Activated CD8-positive, alpha-beta T cell treated with anti-CD3 and anti-CD28 coated beads for 36 hours (primary cell): ENCODE measurements at places on chromosomes 7 and 10.

DNA sequence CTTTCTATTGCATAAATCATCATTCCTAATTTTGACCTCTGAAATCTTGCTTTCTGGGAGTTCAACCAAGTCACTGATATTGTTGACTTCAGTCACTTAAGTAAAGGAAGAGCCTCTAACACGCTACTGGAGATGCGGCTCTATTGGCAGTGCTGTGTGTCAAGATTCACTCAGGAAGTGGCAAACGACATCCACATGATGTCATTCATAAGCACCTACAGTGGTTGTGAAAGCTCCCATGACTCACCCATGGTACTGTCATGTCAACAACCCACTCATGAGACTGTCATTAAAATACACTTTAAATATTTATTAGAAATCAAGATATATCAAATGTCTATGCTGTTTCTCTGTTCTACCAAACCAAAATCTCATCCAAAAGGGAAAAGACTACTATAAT, 52.5 kb upstream of the LHFPL3 start:
- peak; percentile 4 for DNase-seq

GRCh38 chr7:35593899-35594298, 101.0 kb downstream of the HERPUD2 start:
- DNase-seq: peak; percentile 46

DNA sequence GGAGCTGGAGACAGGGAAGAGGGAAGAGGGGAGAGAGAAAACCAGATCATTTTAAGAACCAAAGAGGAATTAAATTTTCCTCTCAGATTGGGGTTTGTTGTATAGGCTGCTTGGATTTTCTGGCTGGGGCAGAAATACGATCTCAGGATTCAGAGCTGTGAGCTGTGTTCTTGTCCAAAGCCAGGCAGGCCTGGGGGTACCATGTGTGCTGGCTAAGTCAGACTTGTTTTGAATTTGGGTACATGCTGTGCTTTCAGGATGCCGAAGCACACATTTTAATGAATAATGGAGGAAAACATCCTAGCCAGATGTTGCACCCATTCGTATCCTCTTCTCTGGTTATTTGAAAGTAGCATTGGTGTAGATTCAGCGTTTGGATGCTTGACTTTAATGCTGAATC, 170.3 kb upstream of the PODXL start:
- no peak for DNase-seq

DNA sequence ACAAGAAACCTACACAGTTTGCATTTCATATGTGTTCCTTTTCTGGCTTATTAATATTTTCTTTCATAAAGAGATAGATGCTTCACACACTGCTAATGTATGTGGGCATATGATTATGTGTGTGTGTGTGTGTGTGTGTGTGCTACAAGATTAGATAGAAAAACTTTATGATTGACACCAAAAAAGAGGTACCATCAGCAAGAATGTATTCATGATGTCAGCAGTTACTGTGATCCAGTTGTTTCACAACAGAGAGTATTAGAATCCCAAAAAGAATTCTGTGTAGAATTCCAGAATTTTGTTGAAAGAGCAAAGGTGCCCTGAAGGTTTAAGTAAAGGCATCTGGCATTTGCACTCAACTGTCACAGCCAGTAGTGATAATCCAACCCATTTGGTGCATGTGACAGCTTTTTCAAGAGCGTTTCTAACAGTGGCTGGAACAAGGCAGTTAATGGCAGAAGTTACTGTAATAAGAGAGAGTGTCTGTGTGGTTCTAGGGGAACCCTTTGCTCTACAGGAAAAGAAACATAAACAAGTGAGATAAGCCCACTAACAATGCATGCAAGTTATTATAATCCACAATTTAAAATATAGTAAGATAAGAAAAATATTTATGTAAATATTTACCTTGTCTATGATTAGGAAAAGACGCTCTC, 16.6 kb downstream of the RELN start:
- DNase-seq: no peak

- no peak for DNase-seq
These were observed 43.3 kb downstream of the DGKB start for GRCh38 chr7:14859267-14859666.

- DNase-seq: no peak
These were observed 562.9 kb upstream of the NRP1 start for GRCh38 chr10:33897291-33897752.

DNA sequence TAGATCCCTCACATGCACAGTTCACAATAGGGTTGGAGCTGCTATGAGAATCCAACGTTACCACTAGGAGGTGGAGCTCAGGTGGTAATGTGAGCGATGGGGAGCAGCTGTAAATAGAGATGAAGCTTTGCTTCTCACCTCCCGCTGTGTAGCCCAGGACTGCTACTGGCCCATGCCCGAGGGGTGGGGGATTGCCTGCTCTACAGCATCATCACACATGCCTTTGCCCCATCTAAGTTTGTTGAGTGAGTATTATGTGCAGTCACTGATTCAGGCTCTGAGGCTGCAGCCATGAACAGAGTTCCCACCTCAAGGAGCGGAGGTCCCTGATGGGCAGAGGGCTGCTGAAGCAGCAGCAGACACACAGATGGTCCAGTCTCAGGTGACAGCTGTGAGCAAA, 94.1 kb downstream of the CHST15 start:
- DNase-seq: no peak
